ENCODE measurements at places on chromosomes 11 and 22.

GRCh38 chr22:30869667-30870395 is 98.7 kb downstream of the MORC2 start:
- no peak for DNase-seq

DNA sequence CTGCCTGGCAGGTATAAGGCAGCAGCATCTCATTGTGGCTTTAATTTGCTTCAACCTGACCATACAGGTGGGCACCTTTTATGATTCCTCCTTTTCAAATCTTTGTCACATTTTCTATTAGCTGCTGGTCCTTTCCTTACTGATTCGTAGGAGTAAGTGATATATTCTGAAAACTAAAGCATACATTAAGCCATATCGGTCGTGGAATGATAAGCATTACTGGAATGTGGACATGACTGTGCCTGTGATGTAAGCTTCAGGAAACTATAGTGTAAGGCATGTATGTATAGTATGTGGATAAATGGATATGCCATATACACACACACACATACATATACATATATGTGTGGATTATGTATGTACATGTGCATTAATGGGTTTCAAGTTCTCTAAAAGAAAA is 20.8 kb downstream of the YPEL1 start:
- no peak for DNase-seq

DNA sequence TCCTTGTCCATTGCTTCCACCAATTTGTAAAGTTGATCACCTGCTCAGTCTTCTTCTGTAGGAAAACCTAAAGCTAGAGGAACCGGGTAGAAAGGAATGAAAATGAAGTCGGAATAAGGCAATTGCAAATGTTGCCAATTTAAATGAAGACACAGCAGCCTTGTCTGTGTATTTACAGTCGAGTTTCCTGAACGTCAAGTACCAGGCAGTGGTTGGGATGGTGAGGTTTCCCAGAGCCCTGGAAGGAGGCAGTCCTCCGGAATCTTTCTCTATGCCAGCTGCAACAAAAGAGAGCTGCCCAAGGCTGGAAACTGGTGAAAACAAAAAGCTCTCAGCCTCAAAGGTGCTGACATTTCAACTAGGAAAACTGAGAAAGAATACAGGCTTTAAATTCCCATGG is 17.7 kb downstream of the MAJIN start:
- no peak for DNase-seq

GRCh38 chr22:50308597-50308935 is 1.1 kb upstream of the PLXNB2 start:
- DNase-seq, result no peak

DNA sequence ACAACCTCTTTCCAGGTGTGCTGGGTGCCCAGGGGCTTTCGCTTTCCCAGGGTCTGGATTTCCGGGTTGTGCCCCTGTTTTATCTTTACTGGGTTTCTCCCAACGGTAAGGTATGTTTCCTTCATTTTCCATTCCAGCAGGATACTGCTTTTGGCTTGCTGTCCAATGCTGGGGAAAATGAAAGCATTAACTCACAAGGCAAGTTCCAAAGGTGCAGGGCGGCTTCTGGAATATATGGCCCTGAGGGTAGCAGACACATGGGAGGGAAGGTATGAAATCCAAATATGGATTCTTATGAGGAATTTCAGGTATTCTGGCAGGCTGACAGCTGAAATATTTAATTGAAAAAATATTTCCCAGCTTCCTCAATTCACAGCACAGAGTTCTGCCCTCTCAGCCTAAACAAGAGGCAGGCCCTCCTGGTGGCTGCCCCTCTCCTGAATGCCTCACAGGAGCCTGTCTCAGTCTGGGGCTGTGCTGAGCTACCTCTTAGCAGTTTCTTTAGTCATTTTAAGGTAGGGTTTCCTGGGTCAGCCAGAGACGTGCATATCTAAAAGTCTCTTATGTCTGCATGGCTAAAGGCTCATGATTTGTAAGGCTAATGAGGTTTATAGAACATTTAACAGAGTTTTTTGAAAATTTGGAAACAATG is 318.6 kb upstream of the B3GAT1 start:
- DNase-seq, result no peak

DNA sequence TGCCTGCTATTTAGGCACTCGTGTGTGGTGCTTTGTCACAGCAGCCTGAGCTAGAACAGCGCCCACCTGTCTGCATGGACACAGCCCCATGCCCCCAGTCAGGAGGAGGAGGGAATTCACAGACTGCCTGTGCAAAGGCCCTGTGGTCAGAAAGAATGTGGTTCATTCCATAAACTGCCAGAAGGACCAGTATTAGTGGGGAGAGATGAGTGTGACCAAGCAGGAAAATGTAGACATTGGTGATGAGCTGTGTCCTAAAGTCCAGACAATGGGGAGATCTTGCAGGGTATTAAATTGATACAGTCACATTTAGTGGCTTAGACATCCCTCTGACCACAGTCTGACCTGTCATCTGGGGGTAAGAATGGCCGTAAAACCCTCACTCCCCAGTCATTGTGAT is 83.7 kb upstream of the LINC01488 start:
- DNase-seq, result no peak

DNA sequence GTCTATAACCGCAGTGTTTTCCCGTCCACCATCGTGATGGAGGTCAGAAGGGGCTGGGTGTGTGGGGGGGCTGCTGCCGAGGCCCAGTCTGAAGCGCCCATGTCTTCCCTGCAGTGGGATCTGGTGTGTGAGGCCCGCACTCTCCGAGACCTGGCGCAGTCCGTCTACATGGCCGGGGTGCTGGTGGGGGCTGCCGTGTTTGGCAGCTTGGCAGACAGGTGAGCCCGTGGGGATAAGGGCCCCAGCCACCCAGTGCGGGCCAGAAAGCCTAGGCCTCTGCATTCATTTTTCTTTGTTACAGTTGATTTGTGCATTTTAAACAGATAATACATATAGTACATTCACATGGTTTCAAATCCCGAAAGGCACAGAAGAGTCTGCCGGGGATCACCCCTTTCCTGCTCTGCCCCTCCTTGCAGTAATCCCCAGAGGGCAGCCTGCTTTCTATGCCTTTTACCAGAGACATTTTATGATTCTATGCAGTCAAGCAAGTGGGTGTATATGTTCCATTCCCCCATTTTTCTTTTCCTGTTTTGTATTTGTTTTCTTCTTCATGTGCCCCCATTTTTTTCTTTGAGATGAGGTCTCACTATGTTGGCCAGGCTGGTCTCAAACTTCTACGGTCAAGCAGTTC is 32.6 kb downstream of the CAPN1 start:
- DNase-seq, result no peak

DNA sequence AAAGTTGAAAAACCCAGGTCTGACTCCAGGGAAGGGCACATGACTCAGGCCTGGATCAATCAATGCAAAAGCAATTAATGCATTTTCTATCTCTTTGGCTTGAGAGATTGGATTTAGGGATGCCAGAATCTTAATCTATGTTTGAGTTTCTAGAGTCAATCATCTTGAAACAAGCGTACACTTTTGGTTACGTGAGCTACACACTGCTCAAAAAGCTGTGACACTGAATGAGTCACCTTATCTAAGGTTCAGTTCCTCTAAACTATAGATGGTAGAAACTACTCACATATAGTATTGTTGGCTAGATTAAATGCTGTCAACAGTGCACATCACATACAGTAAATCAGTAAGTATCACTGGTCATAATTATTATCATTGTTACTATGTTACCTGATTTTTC is 24.2 kb downstream of the MRE11 start:
- no peak for DNase-seq

DNA sequence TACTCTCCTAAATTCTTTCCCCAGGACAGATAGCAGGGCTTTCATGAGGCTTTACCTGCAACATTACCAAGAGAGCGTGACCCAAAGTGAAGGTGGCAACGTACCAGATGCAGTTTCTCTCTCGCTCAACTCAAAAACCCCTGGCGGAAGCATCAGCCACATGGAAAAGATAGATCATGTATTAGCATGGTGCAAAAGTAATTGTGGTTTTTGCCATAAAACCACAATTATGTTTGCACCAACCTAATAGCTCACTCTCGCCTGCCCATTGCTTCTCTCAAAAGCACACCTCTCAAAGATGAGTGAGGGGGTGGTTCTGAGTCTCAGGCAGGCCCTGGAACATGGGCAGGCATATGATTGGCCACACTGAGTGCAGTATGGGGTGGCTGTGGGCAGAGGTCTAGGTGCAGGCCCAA is 7.0 kb downstream of the MS4A6A start:
- DNase-seq, result no peak

DNA sequence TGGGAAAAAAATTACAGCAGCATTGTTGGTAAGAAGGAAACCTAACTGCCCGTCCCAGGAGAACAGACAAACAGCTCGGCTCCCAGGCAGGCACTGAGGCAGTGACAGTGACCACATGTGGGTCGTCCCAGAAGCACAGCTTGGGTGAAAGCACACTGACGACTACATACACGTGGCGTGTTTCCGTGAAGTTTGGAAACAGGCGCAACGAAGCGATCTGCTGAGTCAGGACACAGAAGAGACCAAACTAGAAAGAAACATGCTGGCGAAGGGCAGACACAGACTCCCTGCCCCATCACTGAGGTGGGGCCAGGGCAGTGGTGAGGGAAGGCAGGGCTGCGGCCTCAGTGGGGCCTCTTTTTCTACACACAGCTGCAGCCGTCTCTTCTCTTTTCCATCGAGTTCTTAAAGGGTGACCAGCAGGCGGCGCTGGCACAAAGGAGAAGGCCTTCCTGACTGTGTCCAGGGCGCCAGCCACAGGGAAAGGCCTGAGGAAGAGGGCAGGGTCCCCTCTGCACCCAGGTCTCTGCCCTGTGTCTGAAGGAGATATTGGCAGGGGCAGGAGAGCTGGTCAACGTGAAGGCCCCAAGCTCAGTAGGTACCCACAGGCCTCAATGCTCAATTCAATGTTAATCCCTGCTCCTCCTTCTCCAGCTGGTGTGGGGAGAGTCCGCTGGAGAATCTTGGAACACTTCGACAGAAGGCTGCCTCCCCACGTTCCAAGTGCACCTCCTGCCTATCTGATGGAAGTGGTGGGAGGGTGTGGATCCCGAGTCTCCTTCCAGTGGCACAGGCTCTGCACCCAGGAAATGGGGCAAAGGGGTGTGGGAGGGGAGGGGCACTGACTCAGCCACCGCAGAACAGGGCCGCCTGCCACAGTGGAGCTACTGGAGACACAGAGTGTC is 19.9 kb downstream of the CARS1 start:
- DNase-seq, result peak; percentile 49

- DNase-seq, result no peak
These were observed 25.3 kb downstream of the OTOG start for GRCh38 chr11:17572359-17572690.

DNA sequence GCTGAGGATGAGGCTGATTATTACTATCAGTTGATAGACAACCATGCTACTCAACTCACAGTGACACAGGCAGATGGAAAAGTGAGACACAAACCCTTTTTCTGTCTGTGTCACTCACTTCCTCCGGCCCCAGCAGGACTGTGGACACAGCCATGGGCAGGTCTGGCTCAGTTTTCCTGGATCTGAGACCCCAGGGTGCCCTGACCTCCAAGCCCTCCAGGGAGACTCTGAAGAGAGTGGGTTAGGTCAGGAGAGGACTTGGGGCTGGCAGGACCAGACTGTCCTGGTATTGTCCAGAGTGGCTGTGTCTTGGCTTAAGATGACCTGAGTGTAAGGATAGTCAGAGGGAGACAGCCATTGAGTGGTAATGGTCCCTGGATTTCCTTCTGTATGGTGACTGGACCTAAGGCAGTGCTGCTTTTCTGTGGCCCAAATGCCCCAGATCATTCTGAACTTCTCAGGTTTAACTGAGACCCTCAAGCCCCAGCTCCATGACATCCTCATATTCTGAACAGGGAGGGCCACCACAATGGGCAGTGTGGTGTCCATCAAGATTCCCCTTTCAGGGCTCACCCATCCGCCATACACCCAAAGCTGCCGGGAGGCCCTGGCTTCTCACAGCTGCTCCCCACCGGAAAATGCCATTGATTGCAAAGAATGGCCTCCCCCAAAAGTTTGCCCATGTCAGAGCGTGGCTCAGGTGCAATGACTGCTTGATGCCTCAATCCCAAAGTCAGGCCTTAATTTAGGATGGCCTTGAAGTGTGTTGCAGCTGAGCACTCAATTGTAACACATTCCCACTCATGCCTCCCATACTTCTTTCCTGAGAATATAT is 36.2 kb upstream of the PRAME start:
- no peak for DNase-seq

GRCh38 chr11:20652150-20652806 is 17.1 kb upstream of the NELL1 start:
- DNase-seq, result no peak

DNA sequence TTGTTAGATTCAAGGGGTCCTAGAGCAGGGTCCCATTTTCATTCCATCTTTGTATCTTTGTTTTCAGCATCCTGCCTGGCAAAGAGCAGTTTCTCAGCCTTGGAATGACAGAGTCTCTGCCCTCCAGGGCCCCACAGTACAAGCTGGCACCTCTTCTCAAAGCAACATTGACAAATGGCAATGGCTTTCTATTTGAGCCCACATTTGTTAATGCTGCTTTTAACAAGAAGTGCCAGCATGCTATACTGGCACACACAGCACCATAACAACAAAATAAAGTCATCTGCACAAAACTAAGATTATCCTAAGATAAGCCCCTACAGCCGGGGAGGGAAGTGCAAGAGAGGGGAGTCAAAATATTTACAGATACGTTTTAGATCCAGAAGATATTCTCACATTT is 309.7 kb upstream of the C11orf87 start:
- no peak for DNase-seq

DNA sequence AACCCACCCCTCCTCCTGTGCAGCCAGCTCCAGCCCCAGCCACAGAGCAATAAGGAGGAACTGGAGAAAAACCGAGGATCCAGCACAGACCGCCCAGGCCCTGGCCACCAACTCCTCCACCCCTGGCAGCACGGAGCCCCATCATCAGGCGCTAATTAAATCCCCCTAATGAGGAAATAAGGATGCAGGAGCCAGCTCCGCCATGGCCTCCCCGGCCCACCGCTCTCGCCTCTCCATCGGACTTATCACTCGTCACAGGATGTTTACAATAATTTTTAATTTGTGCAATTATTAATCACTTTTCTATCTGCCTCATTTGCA is 42.6 kb downstream of the BUD13 start:
- no peak for DNase-seq

DNA sequence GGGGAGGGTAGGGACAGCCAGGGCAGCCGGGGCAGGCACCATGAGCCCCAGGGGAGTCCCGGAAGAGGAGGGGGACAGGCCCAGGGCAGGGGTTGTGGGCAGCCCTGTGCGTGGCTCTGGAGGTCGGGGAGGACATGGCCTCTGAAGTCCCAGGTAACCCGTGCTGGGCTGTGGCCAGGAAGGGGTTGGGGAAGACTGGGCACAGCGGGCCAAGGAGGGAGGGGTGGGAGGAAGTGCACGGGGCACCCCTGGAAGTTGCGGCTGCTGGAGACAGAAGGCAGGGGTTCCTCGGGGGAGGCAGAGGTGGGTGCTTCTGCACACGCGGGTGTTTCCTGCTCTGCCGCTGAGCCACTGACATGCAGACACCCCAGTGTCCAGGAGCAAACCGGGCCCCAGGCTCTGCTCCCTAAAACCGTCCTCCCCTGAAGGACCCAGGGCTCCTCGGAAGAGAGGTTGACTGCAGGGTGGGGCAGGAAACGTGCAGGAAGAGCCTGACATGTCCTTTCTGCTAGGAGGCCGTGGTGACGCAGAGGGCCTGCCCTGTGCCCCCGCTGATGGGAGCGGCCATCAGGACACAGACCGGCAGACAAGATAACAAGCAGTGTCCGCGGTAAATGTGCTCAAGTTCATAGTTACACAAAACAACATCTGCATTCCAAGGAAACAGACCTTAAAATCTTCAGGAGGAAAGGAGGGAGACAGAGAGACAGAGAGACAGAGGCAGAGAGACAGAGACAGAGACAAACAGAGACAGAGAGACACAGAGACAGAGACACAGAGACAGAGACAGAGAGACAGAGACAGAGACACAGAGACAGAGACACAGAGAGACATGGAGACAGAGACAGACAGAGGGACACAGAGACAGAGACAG is 5.7 kb downstream of the TNNI2 start:
- no peak for DNase-seq

All from germinal center (tissue), 1 donor.